Activated CD4-positive, alpha-beta T cell treated with anti-CD3 and anti-CD28 coated beads, Interleukin-2, amount 10 ng/mL, durations not matched to agents 7 days and 5 days (primary cell): ENCODE measurements at places on chromosomes 4 and X.

DNA sequence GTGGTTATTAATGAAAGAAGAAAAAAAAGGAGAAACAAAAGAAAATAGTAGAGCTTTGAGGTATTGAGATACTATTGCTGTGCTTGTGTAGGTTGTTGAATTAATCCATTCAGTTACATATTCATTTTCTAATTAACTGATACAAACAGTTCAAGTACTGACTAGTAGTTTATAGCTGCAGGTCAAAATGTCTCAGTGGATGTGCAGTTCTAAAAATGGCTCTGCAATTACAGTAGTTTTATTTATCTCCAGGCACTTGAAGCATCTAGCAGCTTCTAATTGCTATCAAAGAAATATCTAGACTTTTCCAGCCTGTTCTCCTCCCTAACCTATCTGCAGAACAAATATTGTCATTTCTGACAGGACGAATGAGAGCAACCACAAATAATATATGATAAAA is 1887.7 kb upstream of the PCDH7 start:
- DNase-seq = no peak

DNA sequence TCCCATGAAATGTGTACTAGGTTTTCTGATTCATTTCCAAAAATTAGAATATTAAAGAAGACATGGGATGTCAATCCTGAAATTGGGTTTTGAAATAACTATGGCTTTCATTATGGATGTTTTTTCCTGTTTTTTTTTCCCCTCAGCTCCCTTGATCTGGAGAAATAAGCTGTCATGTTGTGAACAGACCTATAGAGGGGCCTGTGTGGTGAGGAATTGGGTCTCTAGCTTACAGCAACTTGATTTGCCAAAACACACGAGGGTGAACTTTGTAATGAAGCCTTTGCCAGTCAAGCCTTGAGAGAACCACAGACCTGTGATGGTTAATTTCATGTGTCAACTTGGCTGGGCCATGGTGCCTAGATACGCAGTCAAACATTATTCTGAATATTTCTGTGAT is 2413.6 kb downstream of the PCDH7 start:
- DNase-seq = no peak

- no peak for DNase-seq
These were observed 25.1 kb upstream of the SETD7 start for GRCh38 chr4:139581096-139581495.

DNA sequence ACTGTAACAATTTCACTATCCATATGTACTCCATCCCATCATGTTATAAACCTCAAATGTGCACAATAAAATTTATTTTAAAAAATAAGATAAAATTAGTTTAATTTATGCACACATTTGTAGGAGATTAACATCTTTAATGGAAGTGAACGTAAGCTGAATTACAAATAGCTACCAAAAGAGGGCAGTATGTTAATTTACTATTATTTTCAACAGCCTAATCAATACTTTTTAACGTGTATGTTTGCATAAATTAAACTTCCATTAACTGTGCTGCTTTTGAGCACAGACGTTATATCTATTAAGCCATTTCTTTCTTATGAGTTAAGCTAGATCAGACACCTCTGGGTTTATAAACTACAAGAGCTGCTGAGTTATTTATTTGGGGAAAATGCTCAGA is 56.5 kb upstream of the PHKA2 start:
- no peak for DNase-seq

DNA sequence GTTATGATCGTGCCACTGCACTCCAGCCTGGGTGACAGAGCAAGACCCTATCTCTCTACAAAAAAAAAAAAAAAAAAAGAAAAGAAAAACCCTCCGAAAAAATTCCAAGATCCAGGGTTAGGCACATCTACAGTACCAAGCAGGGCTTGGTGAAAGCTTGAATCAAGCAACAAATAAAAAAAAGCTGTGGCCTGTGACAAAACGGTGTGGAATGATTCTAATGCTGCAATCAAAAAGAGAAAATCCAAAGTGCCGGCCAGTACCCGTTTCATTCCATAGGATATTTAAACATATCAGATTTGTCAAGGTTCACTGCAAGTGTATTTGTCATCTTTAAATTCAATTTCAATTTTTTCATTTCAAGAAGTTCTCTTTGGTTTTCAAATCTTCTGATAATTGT is 20.5 kb downstream of the RWDD4 start:
- no peak for DNase-seq

GRCh38 chrX:128739539-128739938 is 687.3 kb upstream of the ACTRT1 start:
- no peak for DNase-seq

DNA sequence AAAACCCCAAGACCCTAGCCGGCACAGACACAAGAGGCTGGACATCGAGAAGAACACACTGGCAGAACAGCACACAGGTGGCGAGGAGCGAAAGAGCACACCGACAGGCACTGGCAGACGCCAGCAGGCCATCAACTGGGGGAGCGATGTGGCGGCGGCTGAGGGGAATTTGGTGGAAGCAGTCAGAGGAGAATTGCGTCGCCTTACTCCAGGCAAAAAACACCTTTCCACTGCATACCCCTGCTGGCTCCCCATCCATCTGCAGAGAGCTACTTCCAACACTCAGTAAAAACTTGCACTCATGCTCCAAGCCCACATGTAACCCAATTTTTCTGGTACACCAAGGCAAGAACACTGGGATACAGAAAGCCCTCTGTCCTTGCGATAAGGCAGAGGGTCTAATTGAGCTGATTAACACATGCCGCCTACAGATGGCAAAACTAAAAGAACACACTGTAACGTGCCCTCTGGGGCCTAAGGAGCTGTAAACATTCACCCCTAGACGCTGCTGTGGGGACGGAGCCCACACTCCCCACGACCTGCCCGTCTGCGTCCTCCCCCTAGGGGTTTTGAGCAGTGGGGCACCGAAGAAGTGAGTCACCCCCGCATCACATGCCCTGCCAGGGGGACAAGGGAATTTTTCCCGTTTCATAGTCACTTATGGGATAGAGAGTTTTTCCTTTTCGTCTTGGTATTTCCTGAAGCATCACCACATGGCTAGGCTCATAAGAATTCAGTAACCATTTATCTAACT is 262.3 kb downstream of the KCTD8 start:
- no peak for DNase-seq

DNA sequence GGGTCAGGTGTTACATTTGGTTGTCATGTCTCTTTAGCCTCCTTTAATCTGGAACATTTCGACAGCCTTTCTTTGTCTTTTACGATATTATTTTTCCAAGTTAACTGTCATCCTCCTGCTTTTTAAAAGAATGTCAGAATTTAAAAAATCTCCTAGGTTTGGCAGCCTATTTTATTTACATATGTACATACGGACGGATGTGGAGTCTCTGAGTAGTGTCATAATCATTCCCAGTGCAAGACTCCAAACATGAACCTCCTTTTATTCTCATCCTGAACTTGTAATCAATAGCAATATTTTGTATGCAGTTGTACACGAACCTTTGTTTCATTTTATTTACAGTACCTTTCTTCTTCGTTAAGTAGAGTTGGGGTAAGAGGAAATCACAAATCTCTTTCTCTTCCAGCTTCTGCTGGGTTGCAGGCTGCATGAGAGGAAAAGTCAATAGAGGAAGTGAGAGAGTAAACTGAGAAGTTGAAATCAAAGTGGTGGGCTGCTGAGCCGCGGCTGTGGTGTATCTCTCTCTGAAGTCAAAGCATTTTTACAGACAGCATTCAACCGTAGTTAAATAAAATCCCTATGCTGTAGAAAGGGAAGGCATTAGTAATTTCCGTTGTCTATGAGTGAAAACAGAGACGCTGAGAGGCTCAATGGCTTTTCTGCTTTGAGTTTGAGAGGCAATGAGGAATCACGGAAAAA is 53.9 kb upstream of the RPS6KA3 start:
- peak; percentile 26 for DNase-seq

DNA sequence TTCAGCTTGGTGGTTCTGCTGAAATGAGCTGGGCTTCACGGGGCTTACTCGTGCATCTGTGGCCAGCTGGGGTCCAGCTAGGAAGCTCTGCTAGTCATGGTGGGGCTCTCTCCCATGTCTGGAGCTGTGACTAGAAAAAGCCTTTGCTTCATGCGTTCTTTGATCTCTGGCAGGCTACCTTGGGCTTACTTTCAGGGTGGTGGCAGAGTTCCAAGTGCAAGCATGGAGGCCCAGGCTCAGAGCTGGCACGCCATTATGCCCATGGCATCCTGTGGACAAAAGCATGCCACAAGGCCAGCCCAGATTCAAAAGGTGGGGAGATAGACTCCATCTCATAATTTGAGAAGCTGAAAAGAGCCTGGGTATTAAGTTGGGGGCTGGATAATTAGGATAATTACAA is 55.4 kb upstream of the GBA3 start:
- no peak for DNase-seq
